ENCODE measurements at places on chromosomes 3 and 15.

- DNase-seq, result no peak
Measured at GRCh38 chr15:100832149-100832942, 47.3 kb upstream of the ALDH1A3 start.

DNA sequence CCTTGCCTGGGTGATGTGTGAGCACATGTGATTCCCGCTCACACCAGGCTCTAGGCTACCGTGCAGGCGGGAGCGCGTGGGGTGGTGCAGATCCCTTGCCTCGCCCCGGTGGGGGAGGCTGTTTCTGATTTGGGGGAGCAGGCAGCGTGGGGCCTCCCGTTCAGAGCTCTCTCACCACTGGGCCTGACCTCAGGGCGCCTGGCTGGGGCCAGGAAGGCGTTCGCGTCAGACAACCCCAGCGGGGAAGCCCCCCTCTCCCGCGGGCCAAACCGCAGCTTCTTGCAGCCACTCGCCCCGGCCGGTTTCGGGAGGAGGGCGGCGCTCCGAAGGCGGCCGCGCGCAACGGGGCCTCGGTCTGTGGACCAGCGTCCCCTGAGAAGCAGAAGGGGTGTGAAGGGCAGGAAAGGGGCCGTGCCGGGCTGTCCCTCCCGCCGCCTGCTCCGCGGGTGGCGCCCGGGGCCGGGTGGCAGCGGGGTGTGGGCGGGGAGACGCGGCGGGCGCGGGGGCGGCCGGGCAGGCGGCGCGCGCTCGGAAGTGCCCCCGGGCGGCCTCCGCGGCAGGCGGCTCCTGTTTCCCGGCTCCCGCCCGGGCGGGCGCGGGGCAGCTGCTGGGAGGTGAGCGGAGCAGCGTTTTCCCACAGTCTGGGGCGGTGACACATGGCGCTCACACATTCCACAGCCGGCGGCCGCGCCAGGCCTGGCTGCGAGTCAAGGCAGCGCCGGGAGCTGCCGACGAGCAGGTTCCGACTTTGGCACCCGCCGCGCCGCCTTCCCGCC lies 65.1 kb upstream of the HES1 start:
- peak; percentile 91 for DNase-seq

DNA sequence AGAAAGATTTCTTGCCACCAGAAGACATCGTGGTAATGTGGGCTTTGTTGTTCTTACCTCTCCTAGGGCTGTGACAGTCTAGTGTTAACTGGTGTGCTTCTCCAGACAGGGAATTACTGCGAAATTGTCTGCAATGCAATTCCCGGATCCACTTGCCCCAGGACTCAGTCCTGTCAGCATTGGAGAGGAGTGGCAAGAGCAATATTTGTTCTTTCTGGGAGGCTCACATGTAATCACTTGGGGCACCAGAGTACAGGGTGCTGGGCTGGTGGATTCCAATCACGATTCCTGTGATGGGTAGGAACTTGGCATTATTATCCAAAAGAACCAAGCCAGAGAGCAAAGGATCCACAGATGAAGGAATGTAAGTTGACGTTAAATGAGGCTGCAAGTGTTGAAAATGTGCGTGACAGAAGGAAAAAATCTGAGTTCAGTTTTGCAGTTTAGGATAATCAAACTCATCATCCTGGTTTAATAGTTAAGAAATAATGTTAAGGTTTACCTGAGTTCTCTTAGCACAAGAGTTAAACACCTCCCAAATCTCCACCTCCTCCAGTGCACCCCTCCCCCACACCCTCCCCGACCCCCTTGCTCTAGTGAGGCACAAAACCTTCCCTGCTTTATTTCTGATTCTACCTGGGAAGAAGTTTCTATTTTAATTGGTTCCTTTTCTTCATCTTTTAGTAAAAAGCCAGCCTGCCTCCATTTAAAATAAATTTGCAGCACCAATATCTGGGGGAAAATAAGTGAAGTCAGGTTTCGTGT lies 79.2 kb downstream of the GMPS start:
- no peak for DNase-seq

- no peak for DNase-seq
Measured at GRCh38 chr3:134614955-134615354, 35.9 kb downstream of the KY start.

GRCh38 chr15:100940767-100941379 lies 21.7 kb downstream of the LRRK1 start:
- DNase-seq, result no peak

Data from EL (cell line).